B cell (primary cell): ENCODE measurements at places on chromosomes 6 and 20. TPM values are rescaled to one million over a fixed set of nuclear protein-coding genes. Genes with fewer than 3 reads are reported as not detected.

DNA sequence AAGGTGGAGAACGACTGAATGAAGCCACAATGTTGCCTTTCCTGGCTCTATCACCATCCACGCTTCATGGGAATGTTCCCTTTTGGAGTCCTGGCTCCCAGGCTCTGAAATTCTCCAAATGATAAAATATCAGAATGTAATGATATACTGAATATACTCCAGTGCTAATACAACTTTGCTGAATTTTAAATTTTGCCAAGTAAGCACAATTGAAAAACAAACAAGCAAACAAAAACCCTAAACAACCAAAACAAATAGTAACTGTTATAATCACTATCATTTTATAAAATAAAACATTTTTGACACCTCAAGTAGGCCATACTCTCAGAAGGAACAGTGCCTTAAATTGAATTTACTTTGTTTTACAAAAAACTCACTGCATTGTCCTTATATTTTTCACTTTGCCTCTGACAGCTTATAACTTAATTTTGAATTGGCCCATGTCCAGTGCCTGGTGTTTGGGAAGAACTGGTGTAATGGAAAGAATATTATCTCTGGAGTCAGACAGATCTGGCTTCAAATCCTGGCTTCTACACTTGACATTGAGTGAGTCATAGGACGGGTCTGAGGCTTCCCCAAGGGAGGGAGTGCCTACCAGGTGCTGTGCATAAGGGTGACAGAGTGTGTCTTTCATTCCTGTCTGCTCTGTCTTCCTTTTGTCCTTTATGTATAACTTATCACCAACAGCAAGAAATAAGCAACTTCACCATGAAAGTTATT lies 698.3 kb downstream of the EPM2A start:
- no peaks in the 10 kb centered on the region for H3K27me3 ChIP-seq
- no peak for DNase-seq
- no peaks in the 10 kb centered on the region for H3K4me1 ChIP-seq
- H3K27ac ChIP-seq: no peak overlapping the region

- DNase-seq: no peak
- no peak overlapping the region for H3K27ac ChIP-seq
- no peak overlapping the region for H3K4me3 ChIP-seq
- H3K27me3 ChIP-seq: no peaks in the 10 kb centered on the region
- H3K4me1 ChIP-seq: no peaks in the 10 kb centered on the region
- H3K36me3 ChIP-seq: no peaks in the 10 kb centered on the region
Measured at GRCh38 chr6:98672681-98673475, 161.5 kb upstream of the POU3F2 start.

GRCh38 chr20:40980106-40980827 lies 48.4 kb upstream of the TOP1 start:
- H3K36me3 ChIP-seq: no peaks in the 10 kb centered on the region
- H3K4me1 ChIP-seq: peaks cover 8% of the 10 kb centered on the region
- H3K27ac ChIP-seq: no peak overlapping the region
- no peak overlapping the region for H3K4me3 ChIP-seq

DNA sequence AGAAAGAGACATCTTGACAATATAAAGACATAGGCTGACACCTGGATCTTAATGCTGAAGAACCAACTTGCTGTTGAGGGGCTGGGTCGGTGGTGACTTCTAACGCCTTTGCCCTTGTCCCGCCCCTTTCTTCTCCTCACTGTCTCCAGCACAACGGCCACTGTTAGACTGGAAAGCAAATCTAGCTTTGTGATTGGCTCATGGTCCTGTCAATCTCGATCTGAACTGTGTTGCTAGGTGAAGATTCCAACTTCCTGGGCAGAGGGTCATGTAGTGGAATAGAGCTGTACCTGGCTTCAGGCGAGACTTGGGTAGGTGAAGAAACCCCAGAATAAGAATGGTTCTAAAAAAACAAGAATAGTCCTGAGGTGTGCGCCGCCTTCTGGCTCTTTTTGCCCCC lies at the start of gene PGK2:
Gene PGK2, minus strand, starts transcription at position 110 of the 400 bp plus-strand sequence. Its CDS starts 98 bp downstream, at position 12.
- no peak within 1 kb of the TSS for H3K4me3 ChIP-seq
- no peaks in the 10 kb centered on the region for H3K4me1 ChIP-seq
- H3K27ac ChIP-seq: no peak within 1 kb of the TSS

DNA sequence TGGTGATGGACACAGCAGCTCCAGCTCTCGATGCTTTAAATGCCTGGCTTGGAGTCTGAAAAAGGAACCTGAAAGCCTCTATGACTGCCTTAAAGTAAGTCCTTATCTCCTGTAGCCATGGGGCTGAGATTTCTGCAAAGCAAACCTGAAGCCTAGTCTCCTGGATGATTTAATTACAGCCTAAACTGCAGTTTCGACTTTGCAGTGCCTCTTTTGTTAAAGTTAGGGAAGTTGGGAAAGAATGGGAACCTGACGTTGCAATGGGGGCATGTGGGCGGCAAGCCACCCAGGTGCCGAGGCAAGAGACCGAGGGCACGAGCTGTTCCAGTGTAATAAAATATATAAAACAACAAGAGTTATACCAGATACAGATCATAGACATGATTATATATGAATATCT lies 11.7 kb upstream of the TCFL5 start:
- peaks cover 5% of the 10 kb centered on the region for H3K4me1 ChIP-seq
- DNase-seq: no peak
- no peak overlapping the region for H3K4me3 ChIP-seq

DNA sequence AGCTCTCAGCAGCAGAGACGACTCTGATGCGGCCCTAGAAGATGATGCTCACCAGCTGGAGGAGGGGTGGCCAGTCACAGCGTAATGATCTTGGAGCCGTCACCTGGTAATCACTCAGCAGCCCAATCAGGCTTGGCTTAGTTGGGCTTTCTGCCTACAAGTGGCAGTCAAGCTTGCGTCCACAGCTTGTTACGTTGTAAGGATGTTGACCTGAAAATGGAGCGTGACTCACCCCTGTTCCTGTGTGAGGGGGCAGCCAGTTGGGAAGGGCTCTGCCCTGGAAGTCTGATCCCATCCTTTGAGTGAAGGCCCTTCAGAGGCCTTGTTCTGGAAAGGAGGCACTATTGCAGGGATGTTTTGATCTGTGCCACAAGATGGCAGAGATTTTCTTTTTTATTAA lies 49.8 kb downstream of the SPATA2 start:
- H3K4me3 ChIP-seq: no peak overlapping the region
- peaks cover 7% of the 10 kb centered on the region for H3K36me3 ChIP-seq
- no peaks in the 10 kb centered on the region for H3K27me3 ChIP-seq
- no peak overlapping the region for H3K27ac ChIP-seq

Gene IRF4
- total RNA-seq: 129 and 142 TPM in 2 replicates

Gene TRIM40
- not detected in 2 replicates for total RNA-seq

Gene TCP11
- not detected in 2 replicates for total RNA-seq
